ENCODE measurements at places on chromosomes 5 and 9.

DNA sequence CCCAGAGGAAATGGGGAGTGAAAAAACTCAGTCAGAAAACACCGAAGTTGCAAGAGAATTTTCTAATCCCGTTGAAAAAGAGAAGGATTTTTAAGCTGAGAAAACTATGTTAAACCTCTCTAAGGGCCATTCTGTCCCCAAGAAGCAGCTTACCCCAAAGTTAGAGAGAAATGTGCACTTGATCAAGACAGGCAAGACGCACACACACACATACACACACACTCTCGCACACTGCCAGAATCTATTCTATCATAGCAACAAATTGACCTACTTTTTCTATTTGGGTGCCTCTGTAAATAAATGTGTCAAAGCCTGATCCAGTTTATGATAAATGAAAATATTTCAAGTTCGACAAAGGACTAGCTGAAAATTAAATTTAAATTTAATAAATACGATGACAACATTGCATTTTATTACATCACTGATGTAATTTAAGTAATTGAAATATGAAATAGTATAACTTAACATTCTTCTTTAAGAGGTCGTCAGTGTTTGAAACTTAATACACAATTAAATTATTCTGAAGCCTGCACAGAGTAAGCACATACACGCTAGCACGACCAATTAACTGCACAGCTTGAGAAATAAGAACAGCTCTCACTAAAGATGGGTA, 5.9 kb downstream of the NFIL3 start:
- DNase-seq: no peak

- DNase-seq: no peak
Measured at GRCh38 chr5:148403344-148403743, 19.6 kb downstream of the FBXO38 start.

GRCh38 chr5:151886546-151887275, 37.9 kb downstream of the GLRA1 start:
- no peak for DNase-seq

- DNase-seq: no peak
Measured at GRCh38 chr9:15136646-15137045, 170.4 kb downstream of the TTC39B start.

GRCh38 chr9:18489861-18490260, 15.9 kb downstream of the ADAMTSL1 start:
- DNase-seq: no peak

DNA sequence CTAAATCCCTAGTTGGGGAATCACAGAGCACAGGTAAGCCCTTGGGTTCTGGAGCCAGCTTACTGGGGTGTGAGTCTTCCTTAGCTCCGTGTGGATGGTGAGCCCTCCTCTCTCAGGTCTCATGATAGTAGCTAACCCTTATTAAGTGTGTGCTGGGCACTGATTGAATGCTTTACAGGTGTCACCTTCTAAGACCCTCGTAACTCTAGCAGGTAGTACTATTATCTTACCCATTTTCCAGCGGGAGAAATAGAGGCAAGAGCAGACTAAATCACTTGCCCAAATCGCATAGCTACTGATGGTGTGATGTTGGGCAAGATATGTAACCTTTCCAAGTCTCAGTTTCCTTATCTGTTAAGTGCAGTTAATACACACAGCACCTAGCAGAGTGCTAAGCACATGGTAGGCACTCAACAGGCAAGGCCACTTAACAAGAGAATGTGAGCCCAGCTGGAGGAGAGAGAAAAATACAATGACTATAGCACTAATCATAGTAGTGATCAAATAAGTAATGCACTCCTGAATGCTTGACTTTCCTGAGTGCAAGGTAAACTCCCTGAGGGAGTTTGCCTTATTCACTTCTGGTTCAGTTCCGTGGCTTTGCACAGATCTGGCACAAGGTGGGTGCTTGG, at the start of gene DCANP1:
Gene DCANP1 (minus strand): TSS at position 51 of the 632 bp plus-strand sequence. CDS start 240 bp downstream, outside the sequence.
- no peak for DNase-seq

- no peak for DNase-seq
Measured at GRCh38 chr5:138947780-138948179, 72.6 kb upstream of the LRRTM2 start.

DNA sequence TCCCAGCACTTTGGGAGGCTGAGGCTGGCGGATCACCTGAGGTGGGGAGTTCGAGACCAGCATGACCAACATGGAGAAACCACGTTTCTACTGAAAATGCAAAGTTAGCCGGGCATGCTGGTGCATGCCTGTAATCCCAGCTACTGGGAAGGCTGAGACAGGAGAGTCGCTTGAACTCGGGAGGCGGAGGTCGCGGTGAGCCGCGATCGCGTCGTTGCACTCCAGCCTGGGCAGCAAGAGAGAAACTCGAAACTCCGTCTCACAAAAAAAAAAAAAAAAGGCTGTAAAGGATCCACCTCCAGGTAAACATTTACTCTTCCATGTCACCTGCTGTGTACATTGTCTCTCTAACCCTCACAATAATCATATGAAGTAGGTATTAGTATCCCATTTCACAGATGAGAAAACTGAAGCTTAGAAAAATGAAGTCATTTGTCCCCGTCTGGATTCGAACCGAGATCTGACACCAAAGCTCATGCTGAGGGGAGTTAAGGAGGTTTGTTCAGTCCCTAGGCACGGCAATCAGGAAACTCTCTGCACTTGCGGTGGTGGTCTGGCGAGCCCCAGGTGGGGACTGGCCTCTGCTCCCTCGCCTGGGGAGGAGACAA, 494 bp upstream of the DOCK2 start:
- DNase-seq: no peak

DNA sequence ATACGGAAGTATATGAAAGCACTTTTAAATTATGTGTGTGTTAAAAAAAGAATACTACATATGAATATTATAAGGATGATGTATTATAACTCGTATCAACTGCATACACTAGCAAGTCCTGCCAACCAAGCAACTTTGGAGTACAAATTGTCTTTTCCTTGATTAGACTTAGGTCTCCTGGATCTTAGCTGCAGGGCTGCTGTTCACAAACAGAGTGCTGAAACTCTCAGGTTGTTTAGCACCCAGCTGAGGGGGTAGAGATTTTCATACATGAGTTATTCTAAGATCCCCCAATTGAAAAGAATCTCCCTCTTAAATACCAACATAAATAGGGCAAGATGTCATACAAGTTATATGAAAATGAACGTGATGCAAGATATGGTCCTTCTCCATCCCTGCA, 149.8 kb upstream of the TNC start:
- DNase-seq: no peak

DNA sequence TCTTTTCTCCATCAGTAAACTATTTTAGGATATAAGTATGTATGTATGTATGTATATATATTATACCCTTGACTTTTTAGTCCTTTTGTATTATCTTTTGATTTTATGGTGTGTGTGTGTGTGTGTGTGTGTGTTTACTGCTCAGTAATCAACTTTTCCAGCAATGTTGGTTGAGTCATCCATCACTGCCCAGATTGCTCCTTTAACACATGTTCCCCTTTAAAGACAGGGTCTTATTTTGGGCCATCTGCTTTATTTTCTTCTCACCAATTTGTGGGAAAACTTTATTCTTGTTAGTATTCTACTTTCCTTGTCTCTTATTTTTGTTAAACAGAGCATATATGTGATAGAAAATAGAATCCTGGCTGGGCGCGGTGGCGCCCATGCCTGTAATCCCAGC, 28.1 kb downstream of the ANKRD33B start:
- no peak for DNase-seq

GRCh38 chr9:35781066-35781465, 10.3 kb upstream of the NPR2 start:
- DNase-seq: no peak

GRCh38 chr9:27540502-27540901, 10.9 kb upstream of the MOB3B start:
- no peak for DNase-seq

GRCh38 chr5:81125959-81126358, 107.2 kb upstream of the CKMT2 start:
- no peak for DNase-seq

DNA sequence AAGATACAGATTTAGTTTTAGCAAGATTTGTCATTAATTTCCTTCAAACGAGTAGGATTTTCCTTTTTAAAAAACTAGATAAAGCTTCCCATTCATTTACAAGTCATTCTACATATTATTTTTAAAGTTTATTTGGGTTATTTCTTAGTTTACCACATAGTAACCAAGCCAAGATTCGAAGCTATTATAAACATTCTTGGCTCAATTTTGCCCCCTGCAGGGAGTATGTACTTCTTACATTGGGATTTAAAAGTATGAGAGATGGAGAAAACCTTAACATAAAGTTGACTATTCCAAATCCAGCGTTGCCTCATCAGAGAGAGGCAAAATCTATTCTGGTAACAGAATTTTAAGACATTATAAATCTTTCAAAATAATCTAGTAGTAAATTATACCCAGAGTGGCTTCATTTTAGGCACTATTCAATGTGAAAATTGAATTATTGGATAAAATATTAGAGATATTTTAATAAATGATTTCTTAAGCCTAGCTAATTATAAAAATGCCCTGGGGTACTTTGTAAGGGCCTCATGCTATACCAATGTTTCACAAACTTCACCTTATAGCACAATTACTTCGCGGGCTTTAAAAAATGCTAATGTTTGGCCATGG, 39.1 kb downstream of the FBN2 start:
- no peak for DNase-seq

DNA sequence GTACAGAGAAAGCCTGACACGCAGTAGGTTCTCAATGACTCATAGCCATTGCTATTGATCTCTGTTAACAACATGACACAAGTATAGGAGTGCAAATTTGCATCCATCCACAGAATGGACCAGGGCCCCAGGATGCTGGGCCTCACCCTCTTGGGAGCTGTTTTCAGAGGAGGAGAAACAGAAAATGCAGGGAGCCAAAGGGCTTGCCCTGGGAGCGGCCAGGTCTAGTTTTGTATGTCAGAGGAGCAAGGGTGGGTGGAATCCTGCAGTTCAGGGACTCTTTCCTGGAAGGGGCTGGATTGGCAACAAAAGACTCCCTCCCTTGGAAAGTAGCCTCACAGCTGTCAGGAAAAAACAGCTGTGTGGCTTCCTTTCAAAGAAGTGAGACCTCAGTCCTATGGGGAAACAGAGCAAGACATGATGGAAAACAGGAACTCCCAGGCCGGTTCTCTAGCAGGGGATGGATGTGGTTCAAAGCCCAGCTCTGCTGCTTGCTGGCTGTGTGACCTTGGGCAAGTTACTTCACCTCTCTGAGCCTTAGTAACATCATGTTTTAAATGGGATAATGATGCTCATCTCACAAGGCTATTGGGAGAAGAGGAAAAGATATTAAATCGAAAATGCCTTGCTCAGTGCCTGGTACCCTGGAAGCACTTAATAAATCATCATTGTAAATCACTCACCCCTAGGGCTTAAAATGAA, 50.5 kb upstream of the SH3PXD2B start:
- no peak for DNase-seq

GRCh38 chr5:14816999-14817761, 54.4 kb downstream of the ANKH start:
- no peak for DNase-seq

DNA sequence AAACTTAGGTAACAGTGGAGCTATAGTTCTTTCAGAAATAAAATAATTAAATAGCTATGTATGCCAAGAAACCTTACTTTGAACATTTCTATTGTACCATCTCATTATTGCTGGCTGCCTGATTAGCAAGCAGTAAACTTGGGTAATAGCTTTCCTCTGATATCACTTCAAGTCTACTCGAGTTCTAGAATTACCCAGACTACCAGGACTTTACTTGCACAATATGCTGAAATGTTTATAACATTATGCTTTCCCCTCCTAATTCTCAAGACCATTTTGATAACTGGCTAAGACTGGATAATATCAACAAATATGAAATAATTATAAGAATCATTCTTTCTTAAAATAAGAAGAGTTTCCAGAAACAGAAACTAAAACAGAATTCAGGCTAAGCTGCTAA, 512.6 kb downstream of the RAB3C start:
- no peak for DNase-seq

GRCh38 chr5:14246350-14247053, 103.4 kb downstream of the TRIO start:
- DNase-seq: no peak

- no peak for DNase-seq
Measured at GRCh38 chr5:54669285-54669684, 151.7 kb downstream of the SNX18 start.

DNA sequence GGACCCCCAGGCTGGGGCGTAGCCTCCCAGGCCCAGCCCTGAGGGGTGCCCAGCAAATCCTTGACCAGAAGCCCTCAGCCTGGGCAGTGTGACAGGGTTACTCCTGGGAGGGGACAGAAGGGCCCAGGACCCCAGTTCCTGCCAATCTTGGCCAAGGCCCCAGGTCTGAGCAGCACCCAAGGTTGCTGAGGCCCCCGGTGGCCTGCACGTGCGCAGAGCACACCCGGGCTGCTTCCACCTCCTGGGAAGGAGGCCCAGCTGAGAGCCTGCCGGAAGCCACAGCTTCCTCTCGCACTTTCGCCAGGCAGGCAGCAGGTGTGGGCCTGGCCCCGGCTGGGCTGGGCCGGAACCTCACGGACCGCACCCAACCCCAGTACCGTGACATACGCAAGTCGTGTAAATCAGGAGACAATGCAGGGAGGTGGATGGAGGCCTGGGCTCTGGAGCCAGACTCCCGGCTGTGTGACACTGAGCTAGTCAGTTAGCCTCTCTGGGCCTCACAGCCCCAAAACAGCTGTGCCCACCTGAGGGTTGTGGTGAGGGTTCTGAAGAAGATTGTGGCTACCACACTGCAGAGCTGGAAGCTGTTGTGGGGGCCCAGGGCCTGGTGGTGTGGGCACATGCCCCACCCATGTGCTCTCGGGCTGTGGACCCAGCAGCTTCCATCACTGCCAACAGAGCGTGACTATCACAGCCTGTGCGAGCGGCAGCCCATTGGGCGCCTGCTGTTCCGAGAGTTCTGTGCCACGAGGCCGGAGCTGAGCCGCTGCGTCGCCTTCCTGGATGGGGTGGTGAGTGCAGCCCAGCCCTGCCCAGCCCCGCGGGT, 5.1 kb downstream of the GRK6 start:
- DNase-seq: peak; percentile 46

GRCh38 chr5:30605693-30606268, 587.7 kb upstream of the CDH6 start:
- DNase-seq: no peak

DNA sequence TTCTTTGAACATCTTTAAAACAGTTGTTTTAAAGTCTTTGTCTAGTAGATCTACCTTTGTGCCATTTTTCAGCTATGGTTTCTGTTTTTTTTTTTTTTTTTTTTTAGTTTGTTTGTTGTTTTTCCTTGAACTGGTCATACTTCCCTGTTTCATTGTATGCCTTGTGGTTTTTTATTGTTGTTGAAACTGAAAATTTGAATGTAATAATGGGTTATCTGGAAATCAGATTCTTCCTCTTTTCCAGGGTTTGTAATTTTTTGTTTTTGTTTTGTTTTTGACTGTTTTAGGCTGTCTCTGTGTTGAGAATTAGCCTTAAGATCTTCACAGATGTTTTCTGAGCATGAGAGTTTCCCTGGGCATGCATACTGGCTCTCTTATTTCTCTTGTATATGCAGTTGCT, 269.6 kb upstream of the DAP start:
- no peak for DNase-seq

- DNase-seq: no peak
Measured at GRCh38 chr5:71834601-71835000, 115.5 kb downstream of the CARTPT start.

All from activated CD4-positive, alpha-beta T cell treated with anti-CD3 and anti-CD28 coated beads for 4 hours (primary cell).